ENCODE measurements at places on chromosomes 3 and 15.
A peak's percentile ranks its signal among the peaks of the same experiment; 100 is the strongest.

DNA sequence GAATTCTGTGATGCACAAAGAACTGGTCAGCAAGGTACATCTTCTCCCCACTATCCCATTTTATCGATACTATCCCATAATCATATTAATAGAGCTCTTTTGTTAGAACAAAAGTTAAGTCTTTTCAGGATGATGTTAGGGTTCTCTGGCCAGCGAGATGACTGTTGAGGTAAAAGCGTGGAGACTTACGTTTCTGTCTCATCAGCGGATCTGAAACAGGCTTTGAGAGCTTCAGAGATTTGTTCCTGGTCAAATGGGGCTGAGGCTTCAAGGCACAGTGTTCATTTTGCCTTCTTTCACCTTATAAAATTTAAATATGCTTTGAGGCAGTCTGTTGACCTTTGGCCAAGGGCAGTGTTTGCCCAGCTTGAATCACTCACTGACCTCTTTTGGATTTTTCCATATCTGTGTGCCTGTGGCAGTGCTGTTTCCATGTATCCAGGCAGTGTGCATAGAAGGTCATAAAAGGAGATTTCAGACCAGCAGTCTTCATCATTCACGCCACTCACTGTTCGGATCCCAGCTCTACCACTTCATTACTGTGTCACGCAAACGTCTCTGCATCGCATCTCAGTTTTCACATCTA is 3.1 kb downstream of the ADAMTSL3 start:
- DNase-seq: no peak

DNA sequence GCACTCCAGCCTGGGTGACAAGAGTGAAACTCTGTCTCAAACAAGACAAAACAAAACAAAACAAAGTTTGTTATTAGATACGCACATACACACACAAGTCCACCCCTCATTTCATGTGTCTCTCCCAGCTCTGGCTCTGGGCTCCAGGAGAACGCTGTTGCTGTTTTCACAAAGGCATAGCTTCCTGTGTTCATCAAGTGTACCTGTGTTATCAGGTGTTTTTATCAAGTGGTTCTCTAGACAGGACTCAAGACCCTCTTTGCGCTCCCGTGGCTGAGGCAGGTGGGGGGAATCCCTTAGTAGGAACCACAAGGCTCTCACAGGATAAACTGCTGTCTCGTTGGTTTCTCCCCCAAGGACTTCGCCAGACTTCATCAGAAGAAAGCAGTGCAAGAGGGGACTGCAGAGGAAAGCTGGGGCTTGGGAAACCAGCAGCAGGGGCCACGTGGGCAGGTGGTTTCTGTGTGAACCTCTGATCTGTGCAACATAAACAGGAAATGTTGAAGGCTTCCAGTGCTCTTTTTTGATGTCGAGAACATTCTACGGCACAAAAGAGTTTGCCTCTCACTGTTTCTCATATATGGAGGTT is 6.9 kb upstream of the PPP1R2 start:
- DNase-seq: no peak

GRCh38 chr3:111128884-111129283 is 57.3 kb downstream of the NECTIN3 start:
- no peak for DNase-seq

DNA sequence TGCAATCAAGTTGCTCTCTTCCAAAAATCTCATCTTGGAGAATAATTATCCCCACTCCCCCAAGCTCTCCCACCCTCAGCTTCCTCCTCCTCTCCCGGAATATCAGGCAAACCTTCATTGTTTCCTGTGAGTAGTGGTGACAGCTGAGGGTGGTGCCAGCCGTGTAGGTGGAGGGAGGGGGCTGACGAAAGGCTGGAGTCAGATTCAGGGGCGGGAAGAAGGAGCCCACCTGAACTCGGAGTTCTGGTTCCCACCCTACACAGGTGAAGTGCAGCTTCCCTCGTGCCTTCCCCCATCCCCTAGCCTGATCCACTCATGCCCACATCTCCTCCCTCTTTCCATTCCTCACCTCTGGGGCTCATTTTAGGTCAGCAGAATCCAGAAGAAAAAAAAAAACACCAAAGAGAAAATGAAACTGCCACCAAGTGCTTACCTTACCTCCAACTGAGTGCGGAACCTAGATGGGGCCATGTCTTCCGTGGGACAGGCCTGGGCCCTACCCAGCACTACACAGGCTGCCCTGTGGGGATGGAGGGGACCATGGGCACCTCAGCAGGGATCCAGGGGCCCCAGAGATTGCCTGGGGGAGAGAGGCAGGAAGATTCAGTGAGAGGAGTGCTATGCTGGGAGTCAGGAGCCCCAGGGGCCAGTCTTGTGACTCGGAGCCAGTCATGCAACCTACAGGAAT is 81.3 kb downstream of the ADCY5 start:
- DNase-seq: no peak

- peak; percentile 51 for DNase-seq
Measured at GRCh38 chr15:78103406-78104118, 11.2 kb downstream of the SH2D7 start.

DNA sequence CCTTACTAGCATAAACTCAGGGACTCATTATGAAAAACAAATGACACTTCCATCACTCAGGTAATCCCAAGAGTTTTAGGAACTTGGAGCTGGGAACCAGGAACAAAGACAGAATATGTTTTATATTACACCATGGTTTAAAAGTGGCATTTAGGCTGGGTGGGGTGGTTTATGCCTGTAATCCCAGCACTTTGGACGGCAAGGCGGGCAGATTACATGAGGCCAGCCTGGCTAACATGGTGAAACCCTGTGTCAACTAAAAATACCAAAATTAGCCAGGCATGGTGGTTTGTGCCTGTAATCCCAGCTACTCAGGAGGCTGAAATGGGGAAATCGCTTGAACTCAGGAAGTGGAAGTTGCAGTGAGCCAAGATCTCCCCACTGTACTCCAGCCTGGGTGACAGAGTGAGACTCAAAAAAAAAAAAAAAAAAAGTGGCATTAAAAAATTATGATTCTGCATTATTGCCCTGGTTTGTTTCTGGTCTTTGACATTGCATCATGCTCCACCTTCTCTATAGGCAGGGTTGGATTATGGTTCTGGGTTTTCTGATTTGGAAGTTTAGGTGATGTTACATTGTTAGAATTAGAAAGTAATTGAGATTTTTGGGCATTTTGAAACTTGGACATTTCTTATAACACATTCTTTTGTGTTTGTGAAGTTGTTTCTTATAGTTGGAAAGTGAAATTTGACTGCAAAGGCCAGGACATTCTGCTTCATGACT is 19.0 kb downstream of the SQOR start:
- no peak for DNase-seq

DNA sequence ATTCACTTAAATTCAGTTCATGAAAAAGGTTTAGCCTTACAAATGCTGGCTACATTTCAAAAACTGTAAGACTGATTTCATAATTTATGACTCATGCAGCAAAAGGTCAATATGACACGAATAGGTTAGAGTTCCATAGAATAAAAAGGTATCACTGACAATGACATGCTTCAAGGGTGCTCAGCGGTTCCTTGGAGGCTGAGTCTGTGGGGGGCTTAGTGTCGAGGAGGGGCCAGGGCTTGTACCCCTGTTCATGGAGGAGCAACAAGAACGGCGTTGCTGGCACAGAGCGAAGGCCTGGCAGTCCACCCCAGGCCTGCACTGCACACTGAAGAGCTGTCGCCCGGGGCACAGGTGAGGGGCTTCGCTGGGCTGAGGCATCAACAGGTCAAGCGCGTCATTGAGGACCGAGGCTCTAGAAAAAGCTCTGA is 174.2 kb downstream of the NR1D2 start:
- DNase-seq: no peak

- DNase-seq: no peak
Measured at GRCh38 chr3:193744048-193744821, 151.2 kb downstream of the OPA1 start.

DNA sequence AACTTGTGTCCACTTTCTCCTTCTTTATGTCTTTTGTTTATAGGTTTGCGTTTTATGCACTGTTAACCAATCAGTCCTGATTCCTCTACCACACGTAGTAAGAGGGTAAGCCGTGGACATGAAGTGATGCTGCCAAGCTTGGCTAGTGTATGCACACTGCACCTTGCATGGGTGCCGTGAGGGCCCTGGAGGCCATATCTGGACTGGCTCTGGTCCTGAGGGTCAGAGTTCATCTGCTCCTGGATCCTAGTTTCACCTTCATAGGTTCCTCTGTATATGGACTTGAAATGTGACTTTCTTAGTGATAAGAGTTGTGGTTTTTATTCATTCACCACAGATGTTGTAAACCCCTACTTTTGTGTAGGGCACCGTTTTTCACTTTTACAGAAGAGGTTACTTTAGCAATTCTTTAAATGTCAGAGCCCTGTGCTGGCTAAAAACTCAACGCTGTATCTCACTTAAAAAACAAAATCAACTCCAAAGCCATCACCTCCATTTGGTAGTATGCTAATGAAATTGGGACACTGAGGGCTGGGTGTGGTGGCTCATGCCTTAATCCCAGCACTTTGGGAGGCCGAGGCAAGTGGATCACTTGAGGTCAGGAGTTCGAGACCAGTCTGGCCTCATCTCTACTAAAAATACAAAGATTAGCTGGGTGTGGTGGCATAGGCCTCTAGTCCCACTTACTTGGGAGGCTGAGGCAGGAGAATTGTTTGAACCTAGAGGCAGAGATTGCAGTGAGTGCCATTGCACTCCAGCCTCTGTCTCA is 22.9 kb downstream of the SIAH2 start:
- no peak for DNase-seq

GRCh38 chr15:70795311-70795665 is 31.9 kb upstream of the UACA start:
- no peak for DNase-seq

DNA sequence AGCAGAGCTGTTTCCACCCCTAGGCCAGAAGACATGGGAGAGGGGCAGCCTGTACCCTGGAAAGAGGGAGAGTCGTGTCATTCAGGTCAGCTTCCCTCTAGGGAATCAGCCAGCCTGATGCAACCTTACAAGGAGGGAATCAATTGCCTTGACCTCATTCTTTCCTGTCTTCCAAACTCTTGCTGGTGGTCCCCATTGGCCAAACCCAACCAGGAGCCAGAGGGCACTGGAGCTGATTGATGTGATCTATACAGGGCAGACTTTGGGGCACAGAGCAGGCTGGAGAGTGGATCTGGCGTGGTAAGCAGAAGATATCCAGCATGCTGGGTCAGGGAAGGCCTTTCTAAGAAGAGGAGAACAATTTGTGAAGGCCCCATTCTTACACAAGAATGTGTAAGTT is 19.1 kb upstream of the MAGEF1 start:
- no peak for DNase-seq

DNA sequence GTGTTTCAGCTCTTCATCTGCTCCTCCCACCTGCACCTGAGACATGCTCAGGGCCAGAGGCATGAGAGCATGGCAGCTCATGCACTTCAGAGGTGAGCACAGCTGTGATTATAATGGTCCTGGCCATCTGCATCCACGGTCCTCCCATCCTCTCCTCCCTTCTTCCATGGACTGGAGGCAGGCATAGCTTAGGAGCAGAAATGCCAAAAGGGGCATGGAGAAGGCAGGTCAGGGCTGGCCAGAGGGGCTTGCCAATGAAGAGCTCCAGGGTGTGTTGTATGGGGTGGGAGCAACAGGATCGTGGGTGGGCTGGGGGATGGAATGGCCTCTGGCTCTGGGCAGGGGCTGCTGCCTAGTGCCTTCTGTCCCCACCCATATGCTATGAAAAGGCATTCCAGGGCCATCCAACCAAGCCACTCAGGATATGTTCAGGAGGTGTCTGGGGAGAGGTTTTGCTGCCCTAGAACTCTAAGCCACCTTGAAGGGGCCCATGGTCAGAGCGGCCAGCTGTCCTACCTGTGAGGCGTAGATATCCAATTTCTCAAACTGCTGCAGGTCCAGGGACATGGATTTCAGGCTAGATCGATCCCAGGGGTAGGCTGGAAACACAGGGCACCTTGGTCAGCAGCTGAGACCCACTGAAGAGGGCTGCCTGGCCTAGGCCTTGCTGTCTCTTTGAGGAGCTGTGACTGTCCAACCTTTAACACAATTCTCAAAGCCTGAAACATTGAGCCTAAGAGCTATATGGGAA is 26.1 kb downstream of the KY start:
- DNase-seq: no peak

- no peak for DNase-seq
Measured at GRCh38 chr3:102225407-102226132, 209.2 kb upstream of the ZPLD1 start.

GRCh38 chr3:60140160-60140559 is 1090.3 kb upstream of the CFAP20DC start:
- DNase-seq: no peak

All from posterior cingulate gyrus (tissue), 11 donors.